ENCODE measurements at places on chromosomes 16 and 17. TPM values are rescaled to one million over a fixed set of nuclear protein-coding genes. Genes with fewer than 3 reads are reported as not detected.

Gene TPSG1
- total RNA-seq = not detected

Gene NDRG4
- 1.3 TPM for total RNA-seq

Gene DHRS13
- 17.9 TPM for total RNA-seq

Gene FZD2
- total RNA-seq = 3.3 TPM

Gene SP6
- total RNA-seq = not detected

Gene PYY
- total RNA-seq = not detected

Gene TBC1D3H
- not detected for total RNA-seq

Gene TMC7
- total RNA-seq = 0.69 TPM

Gene CLDN6
- not detected for total RNA-seq

Gene HCRT
- not detected for total RNA-seq

Data from melanocyte of skin (primary cell).